Activated T-cell treated with anti-CD3 and anti-CD28 coated beads, Interleukin-2, amount 50 U/mL, for 72 hours (primary cell): ENCODE measurements at places on chromosomes 2 and 18.
A peak's percentile ranks its signal among the peaks of the same experiment; 100 is the strongest.

DNA sequence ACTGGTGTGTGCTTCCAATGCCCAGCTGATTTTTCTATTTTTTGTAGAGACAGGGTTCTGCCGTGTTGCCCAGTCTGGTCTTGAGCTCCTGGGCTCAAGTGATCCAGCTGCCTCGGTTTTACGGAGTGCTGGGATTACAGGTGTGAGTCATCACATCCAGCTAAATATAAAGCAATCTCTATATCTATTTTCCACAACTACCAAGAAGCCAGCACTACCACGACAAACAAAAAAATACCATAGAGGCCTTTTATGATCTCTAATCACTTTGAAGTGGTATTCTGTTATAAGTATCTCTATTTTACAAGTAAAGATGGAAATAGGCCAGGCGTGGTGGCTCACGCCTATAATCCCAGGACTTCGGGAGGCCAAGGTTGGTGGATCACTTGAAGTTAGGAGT is 34.7 kb downstream of the C2orf74 start:
- no peak for DNase-seq

GRCh38 chr18:23593720-23594119 is 7.4 kb upstream of the NPC1 start:
- no peak for DNase-seq

- DNase-seq, result peak; percentile 93
These were observed 264.0 kb upstream of the CXCR4 start for GRCh38 chr2:136381722-136382633.

GRCh38 chr2:95074663-95075439 is 46.8 kb downstream of the MRPS5 start:
- peak; percentile 80 for DNase-seq

GRCh38 chr18:2978661-2979106 is 34.3 kb downstream of the LPIN2 start:
- DNase-seq, result no peak

DNA sequence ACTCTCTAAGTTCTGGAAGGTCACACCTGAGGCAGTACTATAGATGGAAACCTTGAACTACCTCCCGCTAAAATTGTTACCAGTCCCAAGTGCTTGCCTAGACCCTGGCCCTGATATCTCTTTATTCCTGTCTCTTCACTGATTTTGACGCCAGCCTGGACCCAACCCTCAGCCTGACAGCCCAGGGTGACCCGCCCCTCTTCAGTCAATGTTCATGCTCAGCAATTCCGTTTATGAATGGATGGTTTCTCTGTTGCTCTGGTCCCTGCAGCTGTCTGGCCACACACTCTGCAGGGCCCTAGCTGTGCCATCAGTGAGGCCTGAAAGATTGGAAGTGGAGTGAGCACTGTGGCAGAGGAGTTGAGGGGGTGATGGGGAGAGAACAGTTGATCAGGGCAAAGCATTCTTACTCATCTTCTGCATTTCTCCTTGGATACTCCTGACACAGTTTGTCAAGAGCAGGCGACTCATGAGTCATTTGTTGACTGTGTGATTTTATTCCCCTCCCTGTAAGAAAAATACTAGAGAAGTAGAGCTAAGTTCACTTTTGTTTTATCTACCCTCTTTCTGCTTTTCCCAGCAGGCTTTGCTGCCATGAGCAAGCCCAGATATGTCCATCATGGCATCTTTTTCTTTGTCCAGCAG is 46.0 kb downstream of the NPAS2 start:
- DNase-seq, result no peak

GRCh38 chr2:10868465-10869314 is 43.0 kb upstream of the KCNF1 start:
- no peak for DNase-seq

DNA sequence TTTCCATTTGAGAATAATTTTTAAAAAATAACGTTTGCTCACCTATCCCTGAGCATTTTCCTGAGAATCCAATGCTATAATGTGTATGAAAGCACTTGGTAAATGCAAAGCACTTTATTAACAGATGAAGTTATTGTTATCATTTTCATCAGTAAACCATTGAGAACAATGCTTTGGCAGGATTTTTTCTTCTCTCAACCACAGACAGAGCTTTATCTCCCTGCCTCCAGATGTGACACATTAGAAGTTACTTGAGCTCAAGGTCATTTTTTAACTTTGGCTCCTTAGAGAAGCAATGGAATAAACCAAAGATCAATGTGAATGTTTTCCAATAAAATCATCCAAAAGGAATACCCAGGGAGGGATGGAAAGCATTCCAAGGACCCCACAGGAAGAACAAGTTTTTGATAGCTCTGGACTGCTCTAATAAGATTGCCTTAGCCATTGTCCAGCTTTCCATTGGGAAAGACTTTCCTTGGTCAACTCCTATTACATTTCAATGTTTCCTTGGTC is 118.9 kb upstream of the NT5C1B start:
- DNase-seq, result no peak

DNA sequence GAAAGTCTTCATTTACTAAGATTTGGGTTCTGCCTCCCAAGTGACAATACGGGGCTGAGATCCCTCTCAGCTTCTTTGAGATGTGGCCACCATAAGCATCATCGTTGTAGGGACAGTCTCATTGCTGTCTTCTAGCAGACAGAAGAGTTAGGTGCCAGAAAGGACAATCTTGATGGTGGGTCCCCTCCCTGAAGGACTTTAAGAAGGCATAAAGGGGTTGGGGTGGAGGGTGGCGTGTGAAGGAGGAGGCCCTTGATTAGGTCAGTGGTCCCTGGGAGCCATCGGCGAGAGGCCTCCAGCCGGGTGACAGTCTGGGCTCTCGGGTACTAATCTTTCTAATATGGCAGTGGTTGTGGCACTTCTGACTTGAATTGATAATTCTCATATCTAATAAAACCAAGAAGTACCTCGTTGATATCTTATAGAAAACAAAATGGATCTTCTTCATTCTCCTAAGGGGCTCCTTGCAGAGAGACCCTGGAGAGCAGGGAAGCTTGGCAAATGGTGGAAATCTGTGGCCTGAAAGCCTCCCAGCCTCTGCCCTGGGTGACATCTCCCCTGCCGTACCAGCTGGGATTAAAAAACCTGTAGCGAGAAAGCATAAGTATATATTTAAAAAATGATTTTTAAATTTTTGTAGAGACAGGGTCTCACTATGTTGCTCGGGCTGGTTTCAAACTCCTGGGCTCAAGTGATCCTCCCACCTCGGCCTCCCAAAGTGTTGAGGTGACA is 7.2 kb upstream of the PSMD1 start:
- no peak for DNase-seq

- no peak for DNase-seq
These were observed 39.8 kb downstream of the WDR33 start for GRCh38 chr2:127770973-127771735.

GRCh38 chr2:234111523-234111922 is 61.0 kb downstream of the SPP2 start:
- DNase-seq, result no peak

DNA sequence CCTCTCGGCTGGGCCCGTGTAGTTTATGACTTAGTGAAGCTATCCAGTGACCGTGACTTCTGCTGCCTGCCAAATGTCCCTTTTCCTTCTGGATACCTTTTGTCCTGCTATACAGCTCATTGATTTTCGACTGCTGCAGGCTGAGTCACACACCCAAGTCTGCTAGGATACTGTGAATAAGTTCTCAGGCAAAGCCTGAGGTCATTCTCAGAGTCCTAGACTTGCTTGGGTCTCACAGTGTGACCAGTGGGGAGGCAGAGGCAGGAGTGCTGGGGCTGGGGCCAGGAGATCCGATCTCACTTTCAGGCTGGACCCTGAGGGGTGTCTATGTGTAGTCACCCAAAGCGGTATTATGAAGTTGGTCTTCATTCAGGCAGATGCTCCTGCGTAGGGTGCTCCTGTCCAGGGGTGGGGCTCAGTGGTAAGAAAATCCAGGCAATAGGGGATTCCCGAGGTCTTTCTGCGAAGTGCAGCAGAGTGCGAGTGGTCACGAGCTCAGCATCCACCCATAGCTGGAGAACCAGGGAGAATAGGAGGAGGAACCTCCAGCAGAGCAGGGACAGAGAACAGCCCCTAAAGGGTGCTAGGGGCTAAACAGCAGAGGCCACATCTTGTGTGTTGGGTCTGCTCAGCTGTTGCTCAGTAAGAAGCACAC is 268.6 kb upstream of the NCKAP5 start:
- no peak for DNase-seq

- no peak for DNase-seq
These were observed 45.1 kb downstream of the NTSR2 start for GRCh38 chr2:11624893-11625292.

GRCh38 chr2:177038787-177039484 is 173.7 kb upstream of the HNRNPA3 start:
- DNase-seq, result no peak

DNA sequence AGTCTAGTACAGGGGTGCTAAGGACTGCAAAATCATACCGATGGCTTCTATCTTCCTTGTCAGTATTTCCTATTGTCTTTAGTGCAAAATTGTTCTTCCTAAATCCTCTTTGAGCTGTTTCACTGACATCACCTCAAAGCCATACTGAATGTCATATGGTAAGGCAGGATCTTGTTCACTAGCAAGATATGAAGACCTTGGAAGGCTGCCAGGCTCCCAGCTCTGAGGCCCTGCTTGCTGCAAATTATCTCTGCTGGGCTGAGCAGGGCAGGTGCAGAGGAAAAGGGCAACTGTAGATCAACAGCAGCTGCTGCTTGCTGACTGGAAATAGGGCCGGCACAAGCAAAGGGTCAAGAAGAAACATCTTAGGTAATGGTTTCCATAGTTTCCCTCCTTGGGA is 58.2 kb downstream of the PMAIP1 start:
- no peak for DNase-seq

DNA sequence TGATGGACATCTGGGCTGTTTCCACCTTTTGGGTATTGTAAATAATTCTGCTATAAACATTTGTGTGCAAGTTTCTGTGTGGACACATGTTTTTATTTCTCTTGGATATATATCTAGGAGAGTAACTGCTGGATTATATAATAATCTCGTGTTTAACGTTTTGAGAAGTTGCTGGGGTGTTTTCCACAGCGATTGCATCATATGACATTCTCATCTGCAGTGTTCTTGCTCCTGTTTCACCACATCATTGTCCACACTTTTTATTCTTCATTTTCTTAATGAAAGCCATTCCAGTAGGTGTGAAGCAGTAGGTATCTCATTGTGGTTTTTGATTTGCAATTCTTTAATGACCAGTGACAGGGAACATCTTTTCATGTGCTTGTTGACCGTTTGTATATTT is 56.9 kb upstream of the ALKAL2 start:
- DNase-seq, result no peak

DNA sequence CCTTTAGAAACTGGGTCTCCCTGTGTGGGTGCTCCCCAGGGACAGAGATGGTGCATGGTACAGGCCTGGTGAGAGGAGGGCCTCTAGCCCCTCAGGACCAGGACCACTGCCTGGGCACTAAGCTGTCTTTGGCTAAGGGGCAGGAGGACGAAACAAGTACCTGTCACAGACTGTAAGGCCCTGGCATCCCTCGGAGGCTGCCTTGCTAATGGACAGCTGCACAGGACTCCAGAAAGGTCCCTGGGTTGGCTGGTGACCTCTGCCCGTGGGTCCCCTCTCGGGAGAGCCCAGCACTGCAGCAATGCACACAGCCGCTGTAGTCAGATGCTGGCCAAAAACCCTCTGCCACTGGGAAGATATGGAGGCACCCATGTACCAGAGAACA is 14.3 kb downstream of the HS6ST1 start:
- DNase-seq, result no peak

GRCh38 chr2:2707206-2707991 is 376.3 kb upstream of the MYT1L start:
- no peak for DNase-seq

DNA sequence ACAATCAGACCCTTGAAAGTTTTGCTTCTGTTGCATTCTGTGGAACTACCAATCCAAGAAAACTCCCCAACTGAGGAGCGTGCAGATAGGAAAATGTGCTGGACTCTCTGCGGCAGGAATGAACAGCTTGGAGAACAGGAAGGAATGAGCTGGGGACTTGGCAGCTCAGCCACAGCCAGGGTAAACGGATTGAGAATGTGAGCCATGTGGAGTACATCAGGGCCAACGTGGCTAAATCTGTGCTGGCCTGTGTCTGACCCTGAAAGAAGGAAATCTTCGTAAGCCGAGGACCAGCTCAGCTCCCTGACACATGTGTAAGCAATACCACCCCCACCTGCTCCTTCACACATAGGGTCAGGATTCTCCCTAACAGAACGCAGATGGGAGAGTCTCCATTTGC is 1023.7 kb downstream of the BCL11A start:
- no peak for DNase-seq

GRCh38 chr2:192000196-192000980 is 153.5 kb upstream of the CAVIN2 start:
- no peak for DNase-seq
